ENCODE measurements at places on chromosomes 7 and 10.

DNA sequence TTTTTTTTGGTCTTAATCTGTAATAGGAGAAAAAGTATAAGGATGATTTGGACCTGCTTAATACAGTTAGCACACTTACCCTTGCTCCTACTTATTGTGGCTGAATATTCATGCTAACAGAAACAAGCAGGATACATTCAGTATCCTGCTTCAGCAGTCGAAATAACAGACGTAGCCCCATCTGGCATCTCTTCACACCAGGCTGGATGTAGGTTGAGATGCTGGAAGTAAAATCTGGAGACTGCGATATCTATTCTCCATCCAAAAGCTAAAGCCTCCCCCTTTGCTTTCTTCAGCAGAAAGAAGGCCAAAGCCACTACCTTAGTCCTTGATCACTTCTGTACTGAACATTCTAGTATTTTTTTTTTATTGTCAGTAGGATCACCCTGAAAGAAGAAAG lies 537.4 kb downstream of the AUTS2 start:
- DNase-seq = no peak

DNA sequence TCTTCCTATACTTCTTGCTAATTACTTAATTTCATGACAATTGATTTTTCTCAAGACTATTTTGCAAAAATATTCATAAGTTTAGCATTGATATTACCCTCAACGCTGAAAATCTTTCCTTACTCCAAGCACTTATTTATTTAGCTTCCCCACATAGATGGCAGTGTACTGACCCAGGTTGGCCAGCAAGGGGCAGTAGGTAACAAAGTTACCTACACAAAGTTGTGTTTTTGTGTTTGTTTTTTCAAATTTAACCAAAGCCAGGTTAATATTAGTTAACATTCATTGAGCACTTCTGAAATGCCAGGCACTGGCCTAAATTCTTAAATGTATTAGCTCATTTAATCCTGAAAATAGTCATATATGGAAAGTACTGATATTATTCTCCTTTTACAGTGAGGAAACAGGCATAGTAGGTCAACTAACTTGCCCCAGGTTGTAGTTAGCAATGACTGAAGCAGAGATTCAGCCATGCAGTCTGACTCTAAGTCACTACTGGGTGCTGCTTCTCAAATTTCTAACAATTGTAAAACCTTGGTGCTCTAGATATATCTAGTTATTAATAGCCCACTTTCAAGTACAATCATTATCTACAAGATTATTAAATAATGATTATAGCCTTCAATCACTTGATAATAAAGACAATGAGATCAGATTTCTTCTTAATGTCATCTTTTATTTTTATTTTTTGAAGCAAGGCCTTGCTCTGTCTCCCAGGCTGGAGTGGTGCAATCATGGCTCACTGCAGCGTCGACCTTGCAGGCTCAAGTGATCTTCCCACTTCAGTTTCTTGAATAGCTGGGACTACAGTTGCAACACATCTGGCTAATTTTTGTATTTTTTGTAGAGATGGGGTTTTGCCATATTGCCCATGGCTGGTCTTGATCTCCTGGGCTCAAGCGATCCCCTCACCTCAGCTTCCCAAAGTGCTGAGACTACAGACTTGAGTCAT lies 5.8 kb upstream of the GGCT start:
- peak; percentile 46 for DNase-seq

DNA sequence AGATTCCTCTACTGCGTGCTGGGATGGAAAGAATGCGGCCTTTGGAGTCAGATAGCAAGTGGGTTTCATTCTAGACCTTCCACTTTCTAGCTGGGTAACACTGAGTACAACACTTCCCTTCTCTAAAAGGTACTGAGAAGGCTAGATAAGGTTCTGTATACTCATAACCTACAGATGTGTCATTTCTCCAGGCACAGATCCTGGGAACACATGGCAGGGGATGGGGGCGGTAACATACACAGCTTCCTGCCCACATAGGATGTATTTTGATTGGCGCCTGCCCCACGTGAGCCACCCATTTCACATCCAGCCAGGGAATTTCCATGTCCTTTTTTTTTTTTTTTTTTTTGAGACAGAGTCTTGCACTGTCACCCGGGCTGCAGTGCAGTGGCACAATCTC lies 31.8 kb downstream of the KLRG2 start:
- no peak for DNase-seq

DNA sequence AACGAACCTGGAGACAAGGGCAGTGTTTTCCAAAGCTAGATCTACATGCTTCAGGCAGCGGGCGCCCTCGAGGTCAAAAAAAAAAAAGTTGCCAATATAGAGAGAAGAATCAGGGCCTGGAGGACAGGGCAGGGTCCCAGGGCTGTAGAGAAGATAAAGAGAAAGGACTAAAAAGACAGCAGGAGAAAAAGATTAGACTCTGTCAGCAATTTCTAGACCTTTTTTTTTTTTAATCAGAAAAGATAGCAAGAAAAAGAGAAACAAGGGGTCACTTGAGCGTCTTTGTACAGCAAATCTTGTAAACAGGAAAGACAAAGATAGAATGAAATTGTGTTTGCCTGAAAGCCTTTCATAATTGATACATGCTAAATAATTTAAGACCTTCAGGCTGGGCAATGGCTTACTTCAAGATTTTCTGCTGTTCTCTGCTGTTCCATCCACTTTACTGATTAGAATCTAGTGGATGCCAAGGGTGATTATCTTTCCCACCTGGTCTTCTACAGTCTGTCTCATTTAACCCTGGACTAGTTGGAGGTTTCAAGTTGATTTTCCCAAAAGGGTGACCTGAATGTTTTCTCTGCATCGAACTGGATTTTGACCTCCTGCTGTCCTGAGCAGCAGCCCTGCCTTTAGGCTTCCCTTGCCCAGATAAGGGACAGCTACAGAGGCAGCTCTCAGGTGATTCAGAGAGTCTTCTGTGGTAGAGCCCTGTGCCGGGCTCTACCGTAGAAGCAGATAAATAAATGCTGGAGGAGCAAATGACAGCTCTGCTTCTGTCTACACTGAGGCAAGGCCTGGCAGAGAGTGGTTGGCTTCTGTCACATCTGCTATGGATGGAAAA lies 5.1 kb downstream of the LMOD2 start:
- DNase-seq = no peak

DNA sequence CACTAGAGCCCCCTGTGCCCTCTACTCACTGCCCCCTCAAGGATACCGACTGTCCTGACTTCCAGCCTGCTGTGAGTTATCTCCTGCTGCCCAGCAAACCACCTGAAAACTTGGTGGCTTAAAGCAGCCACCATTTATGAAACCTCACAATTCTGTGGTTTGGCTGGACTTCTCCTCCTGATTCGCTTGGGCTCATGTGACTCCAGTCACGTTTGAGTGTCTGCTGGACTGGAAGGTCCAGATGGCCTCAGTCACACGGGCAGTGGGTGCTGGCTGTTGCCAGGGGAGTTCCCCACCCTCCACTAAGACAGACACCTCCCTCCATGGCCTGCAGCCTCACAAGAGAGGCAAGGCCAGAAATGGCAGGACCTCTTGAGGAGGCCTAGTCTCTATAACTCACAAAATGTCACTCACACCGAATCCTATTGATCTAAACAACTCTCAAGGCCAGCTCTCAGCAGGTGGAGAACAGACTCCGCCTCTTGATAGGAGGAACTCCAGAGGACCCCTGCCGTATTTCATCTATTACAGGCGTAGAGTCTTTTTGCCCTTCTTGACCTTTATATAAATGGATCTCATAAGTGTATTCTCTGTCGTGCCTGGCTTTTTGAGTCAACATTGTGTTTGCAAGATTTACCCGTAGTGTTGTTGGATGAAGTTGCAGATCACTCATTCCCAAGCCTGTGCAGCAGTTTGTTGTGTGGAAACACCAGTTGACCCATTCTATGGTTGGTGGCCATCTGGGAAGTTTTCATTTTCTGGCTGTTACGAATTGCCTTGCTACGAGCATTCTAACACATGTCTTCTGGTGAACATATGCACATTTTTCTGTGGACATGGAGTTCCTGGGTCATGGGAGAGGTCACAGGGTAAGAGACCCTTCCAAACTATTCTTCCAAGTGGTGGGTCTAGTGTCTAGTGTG lies 48.3 kb downstream of the ZMIZ1 start:
- DNase-seq = no peak

- no peak for DNase-seq
Measured at GRCh38 chr10:96641396-96642295, 54.8 kb upstream of the TM9SF3 start.

DNA sequence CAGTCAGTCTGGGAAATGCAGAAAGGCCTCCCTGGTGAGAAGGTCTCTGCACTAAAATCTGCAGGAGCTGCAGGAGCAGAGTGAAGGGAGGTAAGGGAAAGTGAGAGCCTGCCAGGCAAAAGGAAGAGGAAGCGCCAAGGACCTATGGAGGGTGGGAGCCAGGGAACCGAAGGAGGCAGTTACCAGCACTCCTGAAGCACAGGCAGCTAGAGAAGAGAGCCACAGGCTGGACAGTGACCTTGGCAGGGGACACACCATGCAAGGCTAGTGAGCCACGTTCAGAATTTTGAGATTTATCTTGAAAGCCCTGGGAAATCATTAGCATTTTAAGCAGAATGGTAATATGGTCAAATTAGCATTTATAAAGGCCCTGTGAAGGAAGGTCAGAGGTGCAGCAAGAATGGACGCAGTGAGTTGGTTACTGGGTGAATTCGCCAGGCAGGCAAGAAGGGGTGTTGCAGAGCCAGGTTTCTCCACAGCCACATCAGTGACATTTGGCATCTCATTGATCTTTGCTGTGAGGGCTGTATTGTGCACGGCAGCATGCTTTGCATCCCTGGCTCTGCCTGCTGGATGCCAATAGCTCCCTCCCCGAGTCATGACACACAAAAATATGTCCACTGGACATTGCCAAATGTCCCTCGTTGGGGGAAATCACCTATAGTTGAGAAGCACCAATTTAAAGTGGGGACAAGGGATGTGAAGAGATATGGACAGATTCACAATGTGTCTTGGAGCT lies 54.7 kb upstream of the LANCL2 start:
- no peak for DNase-seq

- no peak for DNase-seq
Measured at GRCh38 chr10:93417921-93418320, 64.2 kb downstream of the MYOF start.

- DNase-seq = no peak
Measured at GRCh38 chr10:117272195-117273076, 31.5 kb downstream of the SLC18A2 start.

- no peak for DNase-seq
Measured at GRCh38 chr10:42630537-42631134, 7.7 kb downstream of the ZNF33B start.

- DNase-seq = no peak
Measured at GRCh38 chr7:142645777-142646176, 103.5 kb upstream of the PRSS1 start.

DNA sequence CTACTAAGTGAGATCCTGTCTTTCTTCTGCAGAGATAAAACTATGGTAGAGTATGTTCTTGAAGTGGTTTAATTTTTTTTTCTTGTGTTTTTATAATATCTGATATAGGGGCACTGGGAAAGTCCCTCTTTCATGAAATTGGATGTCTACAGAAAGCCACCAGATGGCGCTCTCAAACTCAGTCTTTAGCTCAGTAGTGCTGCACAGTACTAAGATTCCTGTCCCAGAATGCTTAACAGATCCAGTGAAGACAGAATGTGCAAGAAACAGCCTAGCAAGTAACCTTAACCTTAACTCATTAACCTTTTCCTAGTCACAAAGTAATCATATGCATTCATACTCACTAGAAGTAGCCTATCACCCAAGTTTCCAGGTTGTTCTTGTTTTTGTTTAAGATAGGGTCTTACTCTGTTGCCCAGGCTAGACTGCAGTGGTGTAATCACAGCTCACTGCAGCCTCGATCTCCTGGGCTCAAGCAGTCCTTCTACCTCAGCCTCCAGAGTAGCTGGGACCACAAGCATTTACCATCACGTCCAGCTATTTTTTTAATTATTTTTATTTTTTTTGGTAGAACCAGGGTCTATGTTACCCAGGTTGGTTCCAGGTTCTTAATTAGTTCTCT lies 56.7 kb downstream of the IDE start:
- DNase-seq = peak; percentile 81

GRCh38 chr7:158751199-158751598 lies 46.6 kb upstream of the NCAPG2 start:
- DNase-seq = no peak
